Activated naive CD8-positive, alpha-beta T cell treated with anti-CD3 and anti-CD28 coated beads, Interleukin-2, amount 10 ng/mL, durations not matched to agents 7 days and 5 days (primary cell): ENCODE measurements at places on chromosomes 16 and 17.

- peak overlapping the region; percentile 94 for H3K27ac ChIP-seq
- H3K36me3 ChIP-seq = peaks cover 14% of the 10 kb centered on the region
- DNase-seq = no peak
- no peaks in the 10 kb centered on the region for H3K27me3 ChIP-seq
Observed at GRCh38 chr17:43211123-43211479, 574 bp upstream of the TMEM106A start.

DNA sequence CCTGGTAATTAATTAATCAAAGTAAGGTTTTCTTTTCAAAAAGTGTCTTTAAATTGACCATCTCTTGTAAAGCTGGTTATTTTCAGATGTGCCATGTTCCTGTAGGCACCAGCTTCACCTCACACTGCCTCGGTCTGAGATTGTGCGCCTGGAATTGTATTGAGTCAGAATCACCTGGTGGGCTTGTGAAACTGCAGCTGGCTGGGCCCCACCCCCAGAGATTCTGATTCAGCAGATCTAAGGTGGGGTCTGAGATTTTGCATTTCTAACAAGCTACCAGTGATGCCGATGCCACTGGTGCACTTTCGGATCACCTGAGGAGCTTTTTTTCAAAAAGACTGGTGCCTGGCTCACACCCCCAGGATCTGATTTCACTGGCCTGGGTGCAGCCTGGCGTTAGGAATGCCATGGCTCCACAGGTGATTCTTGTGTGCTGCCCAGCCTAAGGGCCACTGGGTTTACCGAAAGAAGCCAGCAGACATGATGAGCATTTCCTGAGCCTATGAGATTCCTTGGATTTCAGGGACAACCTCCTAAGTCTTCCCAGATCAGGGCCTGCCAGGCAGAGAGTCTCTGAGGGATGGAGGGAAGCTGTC is 59.2 kb upstream of the TOB1 start:
- no peaks in the 10 kb centered on the region for H3K36me3 ChIP-seq
- peaks cover 24% of the 10 kb centered on the region for H3K4me1 ChIP-seq
- no peak overlapping the region for H3K27ac ChIP-seq

GRCh38 chr17:55212880-55213279 is 51.9 kb upstream of the HLF start:
- H3K27ac ChIP-seq = no peak overlapping the region
- H3K36me3 ChIP-seq = no peaks in the 10 kb centered on the region
- DNase-seq = no peak
- H3K27me3 ChIP-seq = no peaks in the 10 kb centered on the region
- no peak overlapping the region for H3K4me3 ChIP-seq
- H3K4me1 ChIP-seq = no peaks in the 10 kb centered on the region

DNA sequence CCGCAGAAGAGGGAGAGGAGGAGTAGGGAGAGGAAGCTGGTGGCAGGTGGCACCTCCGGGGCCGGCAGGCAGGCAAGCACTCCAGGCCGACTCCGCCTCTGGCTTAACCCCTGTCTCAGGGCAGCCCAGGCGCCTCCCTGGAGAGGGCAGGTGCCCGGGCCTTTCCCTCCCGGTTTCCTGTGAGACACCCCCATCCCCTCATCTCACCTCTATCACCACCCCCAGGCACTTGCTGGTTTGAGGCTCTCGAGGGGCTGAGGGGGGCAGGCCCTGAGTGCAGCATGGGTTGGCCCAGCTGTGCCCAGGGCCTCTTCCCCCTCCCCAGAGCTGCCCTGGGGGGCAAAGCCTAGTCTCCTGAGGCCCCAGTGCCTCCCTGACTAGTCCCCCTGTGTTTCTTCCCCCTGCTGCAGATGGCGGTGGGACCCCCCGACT is 6.0 kb downstream of the DOC2A start:
- peaks cover 4% of the 10 kb centered on the region for H3K4me1 ChIP-seq
- peaks cover 2% of the 10 kb centered on the region for H3K27me3 ChIP-seq
- H3K4me3 ChIP-seq = no peak overlapping the region
- peaks cover 2% of the 10 kb centered on the region for H3K36me3 ChIP-seq
- H3K27ac ChIP-seq = no peak overlapping the region
- DNase-seq = no peak

GRCh38 chr17:73464447-73464846 is 152.6 kb upstream of the CDC42EP4 start:
- H3K4me3 ChIP-seq = no peak overlapping the region
- DNase-seq = no peak
- peaks cover 6% of the 10 kb centered on the region for H3K36me3 ChIP-seq
- H3K27ac ChIP-seq = no peak overlapping the region

- peaks cover 1% of the 10 kb centered on the region for H3K4me1 ChIP-seq
- peak within 1 kb of the TSS; percentile 35 for H3K27ac ChIP-seq
- H3K4me3 ChIP-seq = peak within 1 kb of the TSS; percentile 23
- peaks cover 61% of the 10 kb centered on the region for H3K27me3 ChIP-seq
Observed at GRCh38 chr16:25691519-25692091, at the start of gene HS3ST4. HS3ST4 (plus strand) TSS chr16:25691959.

GRCh38 chr16:30434852-30435251 is 5.0 kb upstream of the DCTPP1 start:
- H3K4me1 ChIP-seq = peaks cover 14% of the 10 kb centered on the region
- H3K27ac ChIP-seq = peak overlapping the region; percentile 1
- H3K4me3 ChIP-seq = no peak overlapping the region
- no peak for DNase-seq

DNA sequence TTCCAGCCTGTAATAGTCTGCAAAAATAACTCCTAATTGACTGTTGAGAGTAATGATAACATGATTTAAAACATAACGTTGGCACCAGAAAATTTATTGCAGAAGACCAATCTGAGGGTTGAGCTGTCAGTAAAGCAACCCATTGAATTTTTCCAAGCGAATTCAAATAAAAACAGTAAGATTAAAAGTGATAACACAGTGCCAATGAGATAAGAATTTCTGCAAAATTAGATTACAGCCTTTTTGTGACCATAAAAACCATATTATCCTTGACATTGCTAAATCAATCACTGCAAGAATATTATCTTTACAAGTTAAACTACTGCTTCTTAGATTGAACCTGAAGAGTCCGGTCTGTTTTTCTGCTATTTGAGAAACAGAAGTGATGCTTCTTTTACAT is 341.4 kb downstream of the CDH11 start:
- no peaks in the 10 kb centered on the region for H3K4me1 ChIP-seq
- no peak overlapping the region for H3K4me3 ChIP-seq
- no peak overlapping the region for H3K27ac ChIP-seq
- DNase-seq = no peak

- H3K27ac ChIP-seq = no peak overlapping the region
- DNase-seq = no peak
- H3K4me3 ChIP-seq = no peak overlapping the region
Observed at GRCh38 chr16:7624871-7625766, 292.5 kb downstream of the RBFOX1 start.

- H3K4me1 ChIP-seq = peaks cover 4% of the 10 kb centered on the region
- H3K36me3 ChIP-seq = no peaks in the 10 kb centered on the region
- H3K27ac ChIP-seq = no peak overlapping the region
- H3K4me3 ChIP-seq = no peak overlapping the region
- no peaks in the 10 kb centered on the region for H3K27me3 ChIP-seq
- DNase-seq = no peak
Observed at GRCh38 chr16:81864646-81865382, 85.7 kb downstream of the PLCG2 start.
